ENCODE measurements at places on chromosomes 4 and X.

- DNase-seq = no peak
Observed at GRCh38 chr4:134147941-134148340, 53.6 kb downstream of the PABPC4L start.

DNA sequence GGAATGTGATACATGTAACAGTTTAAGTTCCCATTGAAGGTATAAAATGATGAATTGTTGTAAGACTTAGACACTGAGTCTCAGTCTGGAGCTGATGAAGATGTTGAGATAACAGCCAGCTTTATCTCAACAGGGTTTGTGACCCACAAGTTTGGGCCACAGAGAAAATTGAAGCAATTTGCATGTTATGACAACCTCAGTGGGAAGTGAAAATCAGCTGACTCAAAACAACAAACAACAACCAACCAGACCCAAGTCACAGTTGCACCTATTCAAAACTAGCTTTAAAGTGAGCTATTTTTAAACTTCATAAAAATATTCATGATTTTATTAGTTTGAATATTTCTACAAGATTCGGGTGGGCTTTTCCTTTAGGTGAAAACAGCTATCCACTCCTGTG, 8.0 kb downstream of the SFRP2 start:
- no peak for DNase-seq

GRCh38 chrX:18861511-18861910, 122.4 kb downstream of the PHKA2 start:
- no peak for DNase-seq

GRCh38 chr4:153788413-153789276, at the start of gene SFRP2:
Gene SFRP2, minus strand, starts transcription at chr4:153789083. Its CDS starts 248 bp downstream, at chr4:153788835.
- DNase-seq = no peak

GRCh38 chr4:188147776-188148175, 8.5 kb downstream of the TRIML1 start:
- DNase-seq = no peak

DNA sequence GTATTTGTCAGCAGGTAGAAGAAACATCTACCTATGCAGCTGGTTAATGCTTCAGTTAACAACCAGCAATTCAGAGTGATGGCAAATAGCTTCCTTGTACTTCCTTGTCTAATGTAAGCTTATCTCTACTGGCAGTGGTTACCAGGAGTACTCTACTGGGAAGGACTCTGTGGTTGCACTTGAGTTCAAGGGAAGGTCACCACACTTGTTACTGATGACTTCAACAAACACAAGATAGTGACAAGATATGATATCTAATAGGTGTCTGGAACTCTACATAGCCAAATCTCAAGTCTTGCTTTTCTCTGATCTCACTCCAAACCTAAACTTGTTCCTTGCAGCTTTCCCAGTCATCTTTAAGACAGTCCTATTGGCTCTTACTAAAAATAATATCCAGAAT, 1644.9 kb upstream of the TENM3 start:
- no peak for DNase-seq

- no peak for DNase-seq
Observed at GRCh38 chrX:18682979-18683387, 11.1 kb upstream of the RS1 start.

DNA sequence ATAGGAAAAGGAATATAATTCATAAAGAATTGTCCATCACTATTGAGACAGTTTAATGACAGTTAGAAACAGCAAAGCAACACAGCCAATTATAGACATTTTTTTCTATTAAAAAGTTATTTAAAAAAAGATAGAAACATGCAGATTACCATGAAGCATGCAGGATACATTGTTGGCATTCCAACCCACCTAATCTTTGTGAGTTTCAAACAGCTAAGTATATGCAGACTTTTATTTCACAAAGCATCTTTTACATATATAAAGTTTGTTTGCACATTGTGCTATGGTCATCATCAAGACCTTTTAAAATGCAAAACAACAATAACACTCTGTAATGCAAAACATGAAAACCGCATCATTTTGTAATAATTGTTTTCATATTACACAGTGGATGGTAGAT, 125.9 kb upstream of the ETNPPL start:
- DNase-seq = no peak

GRCh38 chr4:103673983-103674382, 45.8 kb downstream of the TACR3 start:
- no peak for DNase-seq

DNA sequence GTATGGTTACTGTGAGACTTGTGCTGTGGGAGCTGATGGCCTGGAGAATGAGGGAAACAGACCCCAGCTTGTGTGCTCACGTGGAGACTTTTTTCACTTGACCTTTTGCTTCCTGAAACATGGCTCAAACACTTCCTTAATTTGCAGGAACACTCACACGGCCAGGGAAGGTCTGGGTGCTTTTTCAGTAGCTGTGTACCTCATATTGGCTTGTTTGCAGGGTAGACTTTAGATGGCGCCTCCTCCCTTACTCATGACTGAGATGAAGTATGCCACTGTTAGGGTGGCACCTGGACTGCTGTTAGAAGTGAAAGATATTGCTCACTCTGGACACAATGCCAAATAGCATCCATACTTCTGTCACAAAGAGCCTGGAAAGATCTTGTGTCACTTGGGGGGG, 75.7 kb upstream of the WDR1 start:
- no peak for DNase-seq

GRCh38 chrX:144219035-144219434, 335.2 kb downstream of the UBE2NL start:
- DNase-seq = no peak

DNA sequence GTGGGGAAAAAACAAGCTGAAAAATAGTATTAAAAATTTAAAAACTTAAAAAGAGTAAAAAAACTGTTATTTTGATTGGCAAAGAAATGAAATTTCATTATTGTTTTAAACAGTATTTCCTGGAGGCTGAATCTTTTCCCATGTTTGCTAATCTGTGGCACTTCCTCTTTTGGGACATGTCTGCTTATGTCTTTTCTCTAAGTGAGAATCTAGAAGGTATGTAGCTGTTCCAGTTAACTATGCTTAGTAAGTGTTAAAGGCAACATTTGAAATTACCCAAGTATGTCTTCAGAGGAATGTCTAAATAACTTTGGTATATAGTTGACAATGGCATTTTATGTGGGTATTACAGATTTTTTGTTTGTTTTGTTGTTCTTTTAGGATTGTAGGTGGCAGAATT, 81.6 kb upstream of the TBC1D9 start:
- DNase-seq = no peak

GRCh38 chr4:176031922-176032321, 33.7 kb upstream of the WDR17 start:
- no peak for DNase-seq

- DNase-seq = no peak
Observed at GRCh38 chr4:15373363-15373762, 54.5 kb upstream of the C1QTNF7 start.

GRCh38 chr4:100286636-100287035, 96.4 kb upstream of the DDIT4L start:
- no peak for DNase-seq

DNA sequence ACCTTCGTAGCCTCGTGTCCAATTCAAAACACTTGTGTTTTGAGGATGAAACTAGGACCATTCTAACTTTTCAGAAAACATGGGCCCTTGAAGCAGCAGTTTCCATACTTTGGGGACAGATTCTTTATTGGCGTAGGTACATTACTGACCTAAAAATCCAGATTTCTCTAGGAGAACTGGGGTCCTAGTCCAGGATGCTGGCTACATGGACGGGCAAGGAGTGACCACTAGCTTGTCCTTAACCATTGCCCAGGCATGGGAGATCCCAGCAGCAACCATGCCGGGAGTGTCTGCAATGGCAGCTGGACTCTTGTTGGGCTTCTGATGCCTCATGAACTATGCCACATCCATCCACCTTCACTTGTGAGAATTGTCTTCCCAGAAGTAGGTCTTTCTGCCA, 62.2 kb upstream of the WDR1 start:
- no peak for DNase-seq

GRCh38 chr4:86848136-86848535, 1.0 kb downstream of the SLC10A6 start:
- no peak for DNase-seq

GRCh38 chrX:101415180-101416145, 7.4 kb downstream of the HNRNPH2 start:
- peak; percentile 21 for DNase-seq

- DNase-seq = no peak
Observed at GRCh38 chrX:31227250-31227649, 155.4 kb upstream of the FTHL17 start.

- no peak for DNase-seq
Observed at GRCh38 chrX:96722781-96723180, 38.1 kb downstream of the DIAPH2 start.

DNA sequence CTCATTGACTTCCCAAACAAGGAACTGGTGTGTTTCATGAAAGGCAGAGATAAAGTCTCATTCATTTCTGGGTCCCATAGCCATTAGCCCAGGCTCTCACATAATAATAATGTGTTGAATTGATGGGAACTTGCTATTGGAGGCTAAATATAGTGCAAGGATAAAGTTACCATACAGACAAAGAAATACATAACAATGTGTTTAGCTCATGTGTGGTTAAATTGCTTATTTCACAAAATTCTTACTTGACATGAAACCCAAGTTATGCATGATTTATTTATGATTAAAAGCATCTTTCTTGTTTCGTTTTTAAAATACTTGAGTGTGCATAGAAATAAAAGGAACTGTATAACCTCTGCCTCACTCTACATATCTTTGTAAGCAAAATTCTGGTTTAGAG, 37.3 kb upstream of the LPAR4 start:
- no peak for DNase-seq

DNA sequence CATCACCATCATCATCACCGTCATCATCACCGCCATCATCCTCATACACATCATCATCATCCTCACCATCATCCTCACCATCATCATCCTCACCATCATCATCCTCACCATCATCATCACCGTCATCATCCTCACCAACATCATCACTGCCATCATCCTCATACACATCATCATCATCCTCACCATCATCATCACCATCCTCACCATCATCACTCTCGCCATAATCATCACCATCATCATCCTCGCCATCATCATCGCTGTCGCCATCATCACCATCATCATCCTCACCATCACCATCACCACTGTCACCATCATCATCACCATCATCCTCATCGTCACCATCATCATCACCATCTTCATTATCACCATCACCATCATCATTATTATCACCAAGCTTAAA, 19.8 kb upstream of the DHRSX start:
- no peak for DNase-seq

DNA sequence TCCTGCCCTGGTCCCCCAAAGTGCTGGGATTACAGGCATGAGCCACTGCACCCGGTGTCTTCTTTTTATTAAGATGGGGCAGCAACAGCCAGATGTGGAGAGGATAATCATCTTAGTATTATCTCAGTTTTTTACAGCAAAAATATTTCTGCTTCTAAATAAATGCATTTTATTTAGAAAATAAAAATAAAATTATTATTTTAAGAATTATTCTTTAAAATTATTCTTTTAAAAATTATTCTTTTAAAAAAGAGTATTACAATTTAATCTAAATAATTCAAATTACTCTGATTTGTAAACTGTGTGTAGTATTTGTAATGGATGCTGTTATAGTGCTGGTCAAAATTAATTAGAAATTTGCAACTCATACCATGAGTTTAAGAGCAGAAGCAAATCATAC, 67.6 kb downstream of the ARFIP1 start:
- no peak for DNase-seq

- peak; percentile 28 for DNase-seq
Observed at GRCh38 chrX:104112326-104112951, at the start of gene ZCCHC18. Gene ZCCHC18, plus strand, starts transcription at chrX:104112523. Its CDS starts 1,589 bp downstream, at chrX:104114112.

GRCh38 chr4:7726665-7727413, 212.8 kb downstream of the AFAP1 start:
- DNase-seq = no peak

GRCh38 chr4:106676173-106676921, 307.8 kb upstream of the GIMD1 start:
- DNase-seq = no peak

DNA sequence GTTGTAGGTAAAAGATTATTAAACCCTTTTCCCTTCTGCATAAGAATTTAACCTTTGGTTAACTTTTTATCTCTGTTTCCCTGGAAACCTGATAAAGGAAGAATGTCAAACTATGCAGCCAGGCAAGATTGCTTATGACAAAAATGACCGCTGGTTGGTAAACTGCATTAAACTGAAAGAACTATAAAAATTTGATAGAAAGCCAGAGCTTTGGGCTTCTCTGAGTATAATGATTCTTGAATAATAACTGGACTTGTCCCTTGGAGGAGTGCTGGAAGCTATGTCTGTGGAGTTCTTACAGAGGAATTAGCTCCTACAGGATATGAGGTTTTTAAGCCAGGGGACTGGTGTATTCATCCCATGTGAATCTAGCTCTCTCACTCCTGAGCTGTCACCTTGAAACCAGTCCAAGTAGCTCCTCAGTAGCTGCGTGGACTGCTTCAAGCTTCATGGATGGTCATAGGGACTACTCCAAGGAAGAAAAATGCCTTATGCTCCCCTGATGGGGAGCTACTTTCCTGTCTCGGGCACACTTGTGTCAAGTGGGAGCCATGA, 52.0 kb downstream of the RASL11B start:
- DNase-seq = no peak

- no peak for DNase-seq
Observed at GRCh38 chr4:129162450-129162849, 66.5 kb downstream of the C4orf33 start.

DNA sequence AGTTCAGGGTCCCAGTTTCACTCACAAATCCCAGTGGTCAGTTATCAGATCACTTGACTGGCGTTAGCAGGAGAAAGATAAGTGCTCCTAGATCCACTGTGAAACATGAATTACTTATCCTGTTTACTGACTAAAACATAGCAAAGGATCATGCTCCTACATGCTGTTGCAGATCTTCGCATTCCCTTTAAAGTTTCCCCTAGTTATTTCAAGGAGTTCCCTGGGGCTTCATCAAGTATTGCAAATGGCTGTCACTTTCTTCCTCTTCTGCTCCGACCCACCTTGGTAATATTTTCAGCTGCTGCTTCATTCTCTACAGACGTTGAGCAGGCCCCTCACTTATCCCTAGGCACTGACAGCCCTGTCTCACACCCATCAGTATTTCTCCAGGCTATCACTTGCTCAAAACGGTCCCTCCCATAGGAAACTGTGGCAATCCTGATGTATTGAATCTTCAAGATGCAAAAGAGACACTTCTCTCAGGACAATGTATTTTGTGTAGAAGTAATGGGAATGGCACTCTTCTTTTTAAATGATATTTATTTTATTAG, 466.0 kb downstream of the INPP4B start:
- no peak for DNase-seq

- no peak for DNase-seq
Observed at GRCh38 chrX:8987672-8988250, 46.2 kb downstream of the FAM9B start.

DNA sequence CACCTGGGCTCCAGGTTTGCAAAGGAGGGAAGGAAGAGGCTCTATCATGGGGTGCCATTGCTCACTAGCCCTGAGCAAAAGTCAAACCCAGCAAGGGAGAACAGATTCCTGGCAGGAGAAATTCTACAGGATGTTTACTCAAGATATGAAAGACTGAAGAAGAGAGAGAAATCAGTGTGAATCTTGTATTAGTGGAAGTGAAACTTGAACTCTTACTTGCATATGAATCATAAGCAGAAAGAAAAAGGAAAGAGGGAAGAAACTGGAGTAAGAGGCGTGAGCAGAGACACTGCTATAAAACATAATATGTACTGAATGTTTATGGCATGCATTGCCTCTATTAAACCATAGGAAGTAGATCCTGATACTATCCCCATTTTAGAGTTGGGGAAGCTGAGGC, 60.9 kb downstream of the C4orf46 start:
- DNase-seq = no peak

GRCh38 chrX:99184153-99184552, 1225.9 kb downstream of the PCDH19 start:
- DNase-seq = no peak

Measured in activated CD8-positive, alpha-beta memory T cell treated with anti-CD3 and anti-CD28 coated beads, Interleukin-2, amount 50 U/mL, for 4 hours (primary cell).